ENCODE measurements at places on chromosomes 7 and 10.

- DNase-seq: no peak
Observed at GRCh38 chr10:120505866-120506265, 48.8 kb downstream of the PLPP4 start.

GRCh38 chr7:27221201-27221797, 21.3 kb upstream of the EVX1 start:
- DNase-seq: no peak

DNA sequence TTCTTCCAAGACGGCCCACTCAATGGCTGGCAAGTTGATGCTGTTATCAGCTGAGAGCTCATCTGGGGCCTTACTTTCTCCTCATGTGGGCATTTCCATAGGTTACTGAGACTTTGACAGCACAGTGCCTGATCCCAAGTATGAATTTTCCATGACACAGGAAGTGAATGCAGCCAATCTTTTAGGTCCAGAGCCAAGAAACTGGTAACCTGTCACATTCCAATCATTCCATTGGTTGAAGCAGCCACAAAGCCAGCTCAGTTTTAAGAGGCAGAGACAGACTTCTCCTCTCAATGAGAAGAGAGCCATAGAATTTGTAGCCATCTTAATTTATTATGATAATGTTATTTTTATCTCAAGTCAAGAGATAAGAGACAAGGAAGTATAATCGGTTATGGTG, 775.5 kb downstream of the CNTNAP2 start:
- peak; percentile 13 for DNase-seq

GRCh38 chr10:12803776-12804175, 197.7 kb downstream of the CCDC3 start:
- no peak for DNase-seq

GRCh38 chr10:125187238-125188194, 27.2 kb upstream of the CTBP2 start:
- DNase-seq: no peak

- DNase-seq: no peak
Observed at GRCh38 chr10:118151461-118151860, 104.7 kb upstream of the RAB11FIP2 start.

- no peak for DNase-seq
Observed at GRCh38 chr10:77500754-77501151, 136.9 kb downstream of the KCNMA1 start.

DNA sequence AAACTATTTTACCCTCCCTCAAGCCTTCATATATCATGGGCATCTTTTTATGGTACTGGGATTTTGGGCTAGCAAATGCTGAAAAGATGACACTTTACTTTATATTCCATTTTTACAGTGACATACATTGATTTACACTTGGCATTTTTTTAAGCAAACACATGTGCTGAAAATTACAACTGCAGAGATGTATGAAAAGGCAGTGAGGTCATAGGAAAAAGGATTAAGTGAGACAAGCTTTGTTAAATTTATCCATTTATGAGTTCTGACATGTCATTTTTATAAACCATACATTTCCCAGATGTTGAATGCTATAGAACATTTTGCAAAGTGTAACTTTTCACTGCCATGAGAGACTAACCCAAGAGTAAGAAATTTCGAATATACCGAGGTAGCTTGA, 68.8 kb upstream of the RSU1 start:
- DNase-seq: no peak
